Hematopoietic multipotent progenitor cell (in vitro differentiated cells): ENCODE measurements at places on chromosomes 7 and 10.
A peak's percentile ranks its signal among the peaks of the same experiment; 100 is the strongest.

- peak; percentile 76 for DNase-seq
These were observed 534 bp downstream of the UBE3C start for GRCh38 chr7:157139111-157139809.

GRCh38 chr10:128437786-128438345 is 311.6 kb upstream of the MKI67 start:
- DNase-seq = no peak

DNA sequence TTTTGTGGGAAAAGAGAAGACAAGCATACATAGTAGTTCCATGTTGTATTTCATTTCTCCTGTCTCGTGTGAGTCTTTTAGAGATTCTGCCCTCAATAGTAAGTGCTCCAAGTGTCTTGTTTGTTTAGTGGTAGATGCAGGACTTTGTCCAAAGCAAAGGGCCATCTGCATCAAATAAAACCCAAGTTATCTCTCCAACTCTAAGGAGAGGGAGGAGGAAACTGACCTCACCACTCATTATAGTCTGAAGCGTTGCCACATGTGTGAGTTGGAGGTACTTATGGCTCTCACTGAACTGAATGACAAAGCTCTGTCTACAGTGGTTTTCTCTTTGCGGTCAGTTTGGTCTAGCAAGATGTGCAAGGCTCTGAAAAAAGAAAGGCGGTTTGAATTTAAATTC is 272.6 kb downstream of the DOCK4 start:
- DNase-seq = no peak

DNA sequence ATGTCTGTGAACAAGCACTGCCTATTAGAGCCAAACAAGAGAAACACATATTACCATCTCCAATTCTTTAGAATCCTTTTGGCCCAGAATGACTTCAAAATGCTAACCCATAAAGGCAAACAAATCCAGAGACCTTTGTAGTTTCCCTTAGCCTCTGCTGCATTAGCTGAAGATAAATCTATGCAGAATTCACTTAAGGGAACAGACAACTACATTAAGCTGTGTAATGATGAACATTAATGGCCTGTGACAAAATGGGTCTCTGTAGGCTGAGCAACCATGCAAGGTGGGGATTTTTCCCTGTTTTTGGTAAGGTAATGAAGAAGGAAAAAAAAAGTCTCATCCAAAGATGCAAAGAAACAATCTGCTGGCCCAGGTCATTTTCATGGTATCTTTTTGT is 411.6 kb downstream of the EXOC4 start:
- no peak for DNase-seq

GRCh38 chr7:41156268-41156667 is 546.6 kb downstream of the INHBA start:
- DNase-seq = no peak

DNA sequence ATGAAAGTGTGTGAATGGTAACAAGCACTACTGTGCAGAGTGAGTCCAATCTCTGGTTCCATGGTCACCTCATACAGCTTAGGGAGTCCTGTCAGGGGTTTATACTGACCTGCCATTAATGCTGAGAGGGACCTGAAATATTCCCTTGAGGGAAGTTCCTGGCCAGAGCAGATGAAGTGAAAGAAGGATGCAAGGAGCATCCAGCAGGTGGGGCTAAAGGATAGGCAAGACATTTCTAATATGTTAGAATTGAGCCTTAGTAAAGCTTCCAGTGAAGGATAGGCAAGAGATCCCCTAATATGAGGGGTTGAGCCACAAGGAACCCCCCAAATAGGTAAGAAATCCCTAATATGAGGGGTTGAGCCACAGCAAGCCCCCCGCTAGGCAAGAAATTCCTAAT is 25.5 kb upstream of the FAM221A start:
- DNase-seq = no peak

DNA sequence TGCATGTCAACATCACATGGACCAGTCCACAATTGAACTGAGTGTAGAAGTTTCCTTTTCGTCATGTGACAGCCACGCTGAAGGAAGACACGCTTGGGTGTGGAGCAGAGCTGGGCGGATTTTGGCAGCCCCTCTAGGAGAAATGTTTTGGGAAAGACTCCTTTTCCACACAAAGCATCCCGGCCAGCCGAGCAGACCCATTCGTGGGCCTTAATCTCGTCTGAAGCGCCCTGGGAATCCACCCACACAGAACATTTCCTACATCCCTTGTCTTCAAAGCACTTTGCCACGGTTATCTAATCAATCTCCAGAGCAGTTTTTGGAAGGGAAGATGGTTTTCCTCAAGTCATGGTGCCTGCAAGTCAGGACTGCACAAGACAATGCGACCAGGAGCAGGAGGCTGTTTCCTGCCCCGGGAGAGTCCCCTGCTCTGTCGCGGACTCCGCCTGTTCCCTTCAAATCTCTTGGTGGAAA is 8.4 kb upstream of the IFT22 start:
- DNase-seq = no peak

- DNase-seq = no peak
These were observed 1.6 kb downstream of the FFAR4 start for GRCh38 chr10:93568105-93568390.

- no peak for DNase-seq
These were observed 12.3 kb downstream of the TRIM56 start for GRCh38 chr7:101097561-101097960.

- no peak for DNase-seq
These were observed 57.0 kb downstream of the PRKAG2 start for GRCh38 chr7:151819866-151820265.

DNA sequence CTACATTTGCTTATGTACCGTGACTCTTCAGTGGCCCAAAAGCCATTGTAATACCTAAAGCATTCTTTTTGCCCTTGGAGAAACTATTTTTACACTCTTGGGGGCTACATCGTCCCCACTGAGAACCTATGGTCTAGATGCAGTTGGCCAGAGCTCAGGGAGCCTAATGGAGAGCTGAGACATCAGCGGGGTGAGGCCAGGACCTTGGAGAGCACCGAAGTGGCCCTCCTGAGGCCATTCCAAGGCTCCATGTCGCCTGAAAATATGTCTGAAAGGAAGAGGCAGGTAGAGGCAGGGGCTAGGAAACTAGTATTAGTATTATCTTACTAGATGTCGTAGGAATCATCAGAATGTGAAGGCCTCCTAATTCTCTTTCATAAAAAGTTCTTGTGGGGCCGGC is 4.9 kb downstream of the PKD2L1 start:
- no peak for DNase-seq

DNA sequence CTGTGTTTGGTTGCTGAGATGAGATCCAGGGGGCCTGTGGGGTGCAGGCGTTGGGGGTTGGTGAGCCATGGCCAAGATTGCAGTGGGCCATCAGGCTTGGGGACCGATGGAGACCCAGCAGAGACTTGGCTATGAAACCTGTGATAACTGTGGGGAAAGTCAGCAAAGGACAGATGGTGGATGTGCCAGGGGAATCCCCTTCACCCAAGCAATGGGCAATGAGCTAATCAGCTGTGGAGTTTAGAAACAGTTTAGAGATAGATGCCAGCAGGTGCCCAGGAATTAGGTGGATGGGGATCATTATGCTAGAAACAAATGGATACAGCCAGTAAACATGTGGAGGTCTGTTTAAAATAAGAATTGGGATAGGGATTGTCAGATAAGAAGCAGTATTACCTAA is 151.4 kb upstream of the FERD3L start:
- no peak for DNase-seq

GRCh38 chr10:124194199-124194824 is 100.9 kb upstream of the CHST15 start:
- DNase-seq = no peak

DNA sequence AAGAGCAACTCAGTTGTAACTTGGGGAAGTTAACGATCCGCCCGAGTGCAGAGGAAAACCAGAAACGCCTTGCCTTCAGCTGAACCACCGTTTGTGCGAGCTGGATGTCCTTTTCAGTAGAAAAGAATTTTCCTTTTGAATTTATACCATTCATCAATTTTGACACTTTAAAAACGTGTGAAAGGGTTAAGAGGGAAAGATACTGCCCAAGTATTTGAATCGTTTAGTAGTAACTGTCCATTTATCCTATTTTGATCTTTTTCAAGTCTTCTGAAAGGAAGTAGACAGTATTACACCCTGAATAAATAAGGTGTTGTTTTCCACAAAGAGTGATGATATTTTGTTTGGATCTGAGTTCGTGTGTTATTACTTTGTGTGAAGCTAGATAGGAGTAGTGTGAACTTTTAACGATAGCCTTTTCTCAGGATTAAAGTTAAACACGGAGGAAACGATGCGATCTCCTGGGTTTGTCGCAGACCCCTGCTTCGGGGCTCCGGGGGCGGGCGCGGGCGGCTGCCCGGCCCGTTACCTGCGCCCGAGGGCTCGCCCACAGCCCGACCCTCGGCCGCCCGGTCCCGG is 830 bp upstream of the BMI1 start:
- DNase-seq = no peak

GRCh38 chr10:98411166-98411565 is 3.8 kb downstream of the PYROXD2 start:
- no peak for DNase-seq

- no peak for DNase-seq
These were observed 66.1 kb downstream of the KCNMA1 start for GRCh38 chr10:77571490-77571889.

DNA sequence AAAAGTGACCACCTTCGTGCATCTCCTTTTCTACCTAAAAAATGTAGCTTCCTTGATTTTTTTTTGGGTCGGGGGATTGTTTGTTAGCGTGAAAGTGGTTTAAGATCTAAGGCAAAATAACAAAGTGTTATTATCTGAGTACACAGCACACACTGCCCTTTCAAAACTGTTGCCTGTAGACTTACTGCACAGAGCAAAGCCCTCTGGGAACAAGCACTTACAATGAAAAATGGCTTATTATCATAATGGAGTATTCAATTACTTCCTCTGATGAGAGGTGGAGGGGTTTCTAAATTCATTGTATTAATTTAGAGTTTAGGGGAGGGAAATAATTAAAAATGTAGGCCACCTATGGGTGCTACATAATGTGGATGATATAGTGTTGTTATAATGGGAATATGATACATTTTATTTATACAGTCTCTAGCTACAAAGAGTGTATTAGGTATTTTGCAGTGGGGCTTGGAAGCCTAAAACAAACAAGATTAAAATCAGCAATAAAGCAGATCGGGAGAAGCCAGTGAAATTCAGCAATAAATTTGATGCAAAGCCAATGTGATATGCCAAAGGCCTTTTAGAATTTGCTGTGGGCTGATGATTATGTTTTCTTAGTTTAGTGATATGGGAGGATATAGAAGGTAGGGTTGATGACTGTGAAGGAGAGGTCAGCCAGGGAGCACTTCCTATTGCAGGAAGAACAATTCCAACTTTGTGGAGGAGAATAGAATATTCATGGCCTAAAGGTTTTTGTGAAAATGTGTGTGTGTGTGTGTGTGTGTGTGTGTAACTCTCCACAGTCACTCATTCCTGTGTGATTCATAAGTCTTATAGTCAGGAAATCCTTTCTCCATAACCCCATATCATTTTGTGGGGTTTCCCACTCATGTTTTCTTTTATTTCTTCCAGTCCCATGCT is 17.7 kb upstream of the EXOC4 start:
- DNase-seq = no peak

- DNase-seq = no peak
These were observed 3.9 kb downstream of the CARD11 start for GRCh38 chr7:3039787-3040186.

GRCh38 chr10:61356354-61356753 is 96.8 kb downstream of the TMEM26 start:
- no peak for DNase-seq

- DNase-seq = no peak
These were observed 305.3 kb downstream of the PRPF18 start for GRCh38 chr10:13892001-13892491.

- DNase-seq = no peak
These were observed 71.3 kb downstream of the TACC2 start for GRCh38 chr10:122060250-122060649.
